ENCODE measurements at places on chromosomes 3 and 15.

GRCh38 chr15:94182883-94183282, 48.5 kb upstream of the MCTP2 start:
- DNase-seq = no peak

DNA sequence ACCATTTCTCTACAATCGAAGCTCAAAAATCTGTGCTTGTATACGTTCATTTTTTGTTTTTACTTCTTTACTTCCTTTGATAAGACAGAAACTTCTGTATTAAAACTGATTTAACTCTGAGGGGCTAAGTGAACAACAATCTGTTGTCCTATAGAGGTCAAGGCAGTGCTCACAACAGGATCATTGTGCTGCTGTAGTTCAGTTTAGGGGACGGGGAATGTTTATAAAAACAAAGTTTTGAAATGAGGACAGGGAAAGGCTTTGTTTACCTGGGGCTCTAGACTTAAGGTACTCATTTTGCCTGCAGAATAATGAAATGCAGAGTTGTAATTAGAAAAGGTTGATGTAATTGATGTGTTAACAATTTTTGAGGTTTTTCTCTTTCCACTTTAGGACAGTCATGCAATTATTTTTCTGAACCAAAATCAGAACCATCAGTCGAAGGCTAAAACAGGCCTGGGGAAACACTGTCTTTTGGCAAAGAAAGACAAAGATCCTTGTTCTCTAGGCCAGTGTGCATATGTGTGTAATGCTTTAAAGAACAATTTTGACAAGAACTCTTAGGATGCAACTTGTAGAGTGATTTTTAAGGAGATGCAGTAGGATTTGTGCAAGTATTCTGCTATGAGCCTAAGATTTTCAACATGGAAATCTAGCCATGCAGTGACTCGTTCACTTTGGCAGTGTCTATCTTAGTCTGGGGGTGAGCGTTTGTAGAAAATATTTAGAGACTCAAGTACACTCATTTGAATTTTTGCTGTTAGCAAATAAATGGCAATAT, 165.2 kb downstream of the PGPEP1L start:
- no peak for DNase-seq

DNA sequence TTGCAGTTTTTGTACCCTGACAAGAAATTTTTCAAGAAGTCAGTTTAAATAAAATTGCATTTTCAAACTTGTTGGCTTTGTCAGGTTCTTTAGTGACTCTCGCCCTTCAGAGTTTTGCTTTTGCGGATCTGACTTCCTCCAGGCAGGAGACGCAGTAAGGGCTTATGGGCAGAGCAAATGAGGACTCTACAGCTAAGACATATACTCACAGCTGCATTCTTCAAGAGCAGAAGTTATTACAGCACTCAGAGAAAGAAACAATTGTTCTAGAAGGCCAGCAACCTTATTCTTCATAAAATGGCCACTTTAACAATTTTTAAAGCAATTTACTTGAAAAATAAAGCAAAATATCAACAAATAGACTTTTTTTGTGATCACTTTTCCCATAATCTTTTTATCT, 438.8 kb upstream of the THRB start:
- DNase-seq = no peak

GRCh38 chr15:101126618-101127505, 125.0 kb downstream of the CHSY1 start:
- DNase-seq = no peak

DNA sequence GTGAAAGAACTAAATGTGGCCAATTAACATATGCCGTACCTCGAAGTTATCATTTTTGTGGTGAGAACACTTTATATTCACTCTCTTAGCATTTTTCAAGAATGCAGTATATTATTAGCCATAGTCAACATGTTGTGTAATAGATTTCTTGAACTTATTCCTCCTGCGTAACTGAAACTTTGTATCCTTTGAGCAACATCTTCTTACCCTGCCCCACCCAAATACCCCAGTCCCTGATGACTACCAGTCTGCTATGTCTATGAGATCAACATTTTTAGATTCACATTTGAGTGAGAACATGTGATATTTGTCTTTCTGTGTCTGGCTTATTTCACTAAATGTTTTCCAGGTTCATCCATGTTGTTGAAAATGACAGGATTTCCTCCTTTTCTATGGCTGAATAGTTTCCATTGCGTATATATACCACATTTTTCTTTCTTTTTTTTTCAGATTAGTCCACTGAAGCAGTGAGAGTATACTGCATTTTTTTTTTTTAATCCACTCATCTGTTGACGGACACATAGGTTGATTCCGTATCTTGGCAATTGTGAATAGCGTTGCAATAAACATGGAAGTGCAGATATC, 12.7 kb upstream of the KBTBD8 start:
- no peak for DNase-seq

GRCh38 chr15:93543093-93543492, 454.1 kb upstream of the RGMA start:
- DNase-seq = no peak

DNA sequence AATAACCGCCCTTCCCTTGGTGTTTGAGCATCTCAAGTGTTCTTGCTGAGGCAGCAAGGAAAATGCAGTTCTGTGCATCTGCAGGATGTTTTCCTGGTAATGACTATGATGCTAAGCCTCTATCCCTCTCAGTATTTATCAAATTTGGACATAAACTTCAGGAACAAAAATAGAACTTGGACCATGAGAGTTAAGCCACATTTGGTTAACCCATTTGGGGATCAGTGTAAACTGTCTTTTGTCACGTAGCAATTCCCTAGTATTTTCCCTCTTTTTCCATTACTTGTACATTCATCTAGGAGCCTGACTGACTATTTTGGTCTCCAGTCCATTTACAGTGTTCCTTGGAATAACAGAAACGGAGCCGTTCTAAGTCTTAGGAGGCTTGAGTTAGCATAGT, 250.8 kb downstream of the RBMS3 start:
- DNase-seq = no peak

- no peak for DNase-seq
Measured at GRCh38 chr15:66827039-66827697, 125.1 kb downstream of the SMAD6 start.
